ENCODE measurements at places on chromosomes 5 and 9.

GRCh38 chr9:137705906-137706305, 87.1 kb downstream of the EHMT1 start:
- DNase-seq = no peak

DNA sequence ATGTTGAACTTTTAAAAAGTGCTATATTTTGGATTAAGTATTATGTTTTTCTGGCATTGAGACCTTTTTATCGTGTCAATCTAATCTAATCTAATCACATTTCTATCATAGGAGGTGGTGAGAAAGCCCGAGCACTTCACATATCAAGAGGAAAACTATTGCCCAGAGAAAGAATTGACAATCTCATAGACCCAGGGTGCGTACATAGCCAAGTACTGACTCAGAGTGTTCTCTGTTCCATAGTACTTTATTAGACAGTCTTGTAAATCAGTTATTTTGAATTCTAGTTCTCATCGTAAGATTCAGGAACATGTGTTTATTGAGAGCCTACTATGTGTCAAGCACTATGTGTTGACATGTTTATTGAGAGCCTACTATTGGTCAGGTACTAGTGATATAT, 9.0 kb downstream of the MCCC2 start:
- DNase-seq = no peak

GRCh38 chr9:3224931-3225330, 300.9 kb downstream of the RFX3 start:
- DNase-seq = no peak

DNA sequence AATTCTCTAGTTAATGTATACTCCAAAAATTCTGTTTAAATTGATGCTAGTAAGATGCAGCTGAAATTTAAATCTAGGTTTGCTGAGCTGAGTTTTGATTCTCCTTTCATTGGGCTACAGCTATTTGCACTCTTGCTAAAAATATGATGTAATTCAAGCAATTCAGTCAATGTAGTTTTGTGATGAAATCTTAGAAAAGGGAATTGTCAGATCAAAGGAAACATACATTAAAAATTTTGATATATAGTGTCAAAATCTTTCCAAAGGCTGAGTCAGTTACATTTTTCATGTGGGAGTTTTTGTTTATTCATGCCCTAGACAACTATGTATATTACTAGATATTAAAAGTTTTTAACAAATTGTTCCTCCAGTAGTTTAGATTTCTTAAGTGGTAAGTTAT, 334.9 kb upstream of the DAB2 start:
- no peak for DNase-seq

- no peak for DNase-seq
Observed at GRCh38 chr5:57613741-57614140, 131.1 kb upstream of the ACTBL2 start.

- peak; percentile 92 for DNase-seq
Observed at GRCh38 chr5:9547122-9547947, 1.5 kb upstream of the SEMA5A start.

- DNase-seq = peak; percentile 28
Observed at GRCh38 chr5:42005561-42006153, 80.6 kb downstream of the FBXO4 start.

DNA sequence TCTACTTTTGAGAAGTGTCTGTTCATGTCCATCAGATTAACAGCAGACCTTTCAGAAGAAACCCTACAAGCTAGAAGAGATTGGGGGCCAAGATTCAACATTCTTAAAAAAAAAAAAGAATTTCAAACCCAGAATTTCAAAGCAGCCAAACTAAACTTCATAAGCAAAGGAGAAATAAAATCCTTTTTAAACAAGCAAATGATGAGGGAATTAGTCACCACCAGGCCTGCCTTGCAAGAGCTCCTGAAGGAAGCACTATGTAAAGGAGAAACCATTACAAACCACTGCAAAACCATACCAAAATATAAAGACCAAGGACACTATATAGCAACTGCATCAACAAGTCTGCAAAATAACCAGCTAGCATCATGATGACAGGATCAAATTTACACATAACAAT, 124.6 kb upstream of the PDE4D start:
- DNase-seq = peak; percentile 47

DNA sequence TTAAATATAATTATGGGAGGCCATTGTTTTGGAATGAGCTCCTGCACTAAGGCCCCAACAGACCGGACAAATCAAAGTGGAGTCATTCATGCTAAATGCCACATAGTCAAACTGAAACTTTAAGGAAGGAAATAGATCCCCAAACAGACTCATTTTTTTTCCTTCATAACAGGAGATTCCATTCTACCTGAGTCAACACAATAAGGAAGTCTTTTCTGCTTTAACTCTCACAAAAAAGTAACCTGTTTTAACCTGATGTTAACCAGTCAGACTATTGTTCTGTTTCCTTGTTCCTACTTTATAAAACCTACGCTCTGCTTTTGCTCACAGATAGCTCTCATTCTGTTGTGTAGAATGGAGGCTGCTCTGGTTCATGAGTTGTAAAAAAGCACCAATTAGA, 234.9 kb downstream of the YTHDC2 start:
- DNase-seq = no peak

- DNase-seq = no peak
Observed at GRCh38 chr9:2524601-2525000, 97.0 kb upstream of the VLDLR start.

GRCh38 chr5:154194345-154195329, 4.1 kb downstream of the GALNT10 start:
- DNase-seq = peak; percentile 85

- no peak for DNase-seq
Observed at GRCh38 chr9:95551406-95551805, 34.6 kb upstream of the PTCH1 start.

DNA sequence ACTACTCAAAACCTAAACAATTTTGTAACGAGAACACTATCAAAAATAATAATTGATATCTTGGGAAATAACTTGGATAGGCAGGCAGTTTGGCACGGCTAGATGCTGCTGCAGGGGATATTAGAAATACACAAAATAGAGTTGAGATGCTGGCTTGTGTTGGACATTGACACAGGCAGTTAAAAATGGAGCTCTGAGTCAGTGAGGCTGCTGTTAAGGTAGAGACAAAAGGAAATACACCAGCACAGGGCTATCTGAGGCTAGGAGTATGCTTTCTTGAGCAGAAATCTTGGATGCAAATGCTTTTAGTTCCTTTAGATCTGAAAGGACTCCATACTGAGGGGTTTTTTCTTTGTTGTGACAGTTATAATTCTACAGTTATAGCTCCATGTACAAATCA, 16.6 kb downstream of the TENT2 start:
- DNase-seq = no peak

- DNase-seq = no peak
Observed at GRCh38 chr9:133253268-133253667, 21.7 kb downstream of the ABO start.

GRCh38 chr9:120362446-120362845, 217.5 kb downstream of the CDK5RAP2 start:
- peak; percentile 39 for DNase-seq

- peak; percentile 71 for DNase-seq
Observed at GRCh38 chr5:149419859-149420544, 40.9 kb upstream of the IL17B start.

DNA sequence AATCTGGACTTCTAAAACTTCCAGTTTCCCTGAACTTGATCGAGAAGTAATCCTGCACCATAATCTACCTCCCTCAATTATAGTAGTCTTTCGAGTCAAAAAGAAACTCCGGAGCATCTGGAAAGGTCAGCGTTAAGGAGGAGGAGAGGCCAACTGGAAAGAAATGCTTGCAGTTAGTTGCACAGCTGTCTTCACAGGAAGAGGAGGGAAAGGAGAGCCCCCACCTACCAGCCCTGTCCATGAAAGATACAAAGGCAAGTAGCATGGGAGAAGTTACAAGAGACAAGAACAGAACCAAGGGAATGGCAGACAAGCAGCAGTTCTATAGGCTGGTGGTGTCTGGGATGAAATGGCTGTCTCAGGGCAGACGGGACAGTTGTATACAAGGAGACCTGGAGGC, 170.6 kb downstream of the RAB3C start:
- no peak for DNase-seq

DNA sequence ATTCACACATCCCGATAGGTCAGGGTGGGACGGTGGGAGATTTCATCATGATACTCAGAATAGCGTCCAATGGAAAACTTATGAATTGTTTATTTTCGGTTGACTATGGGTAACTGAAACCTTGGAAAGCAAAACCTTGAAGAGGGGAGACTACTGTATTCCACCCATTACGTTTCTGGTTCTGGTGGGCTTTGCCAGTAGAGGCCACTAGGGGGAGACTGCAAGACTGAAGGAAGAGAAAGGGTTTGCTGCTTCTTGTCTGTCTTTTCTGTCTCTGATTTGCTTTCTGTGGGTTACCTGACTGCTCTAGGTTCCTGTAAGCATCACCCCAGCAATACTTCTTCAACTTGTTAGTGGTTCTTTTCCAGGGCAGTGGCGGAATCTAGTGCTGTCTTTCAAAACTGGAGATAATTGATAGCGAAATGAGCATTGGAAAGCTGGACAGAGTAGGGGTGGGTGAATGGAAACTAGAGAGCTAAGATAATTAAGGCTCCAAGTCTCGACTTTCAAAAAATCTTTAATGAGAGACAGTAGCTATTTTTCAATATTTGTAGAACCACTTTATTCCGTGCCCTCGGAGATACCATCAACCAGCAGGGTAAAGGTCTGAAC, 27.0 kb downstream of the GRIN3A start:
- peak; percentile 17 for DNase-seq

GRCh38 chr9:12784461-12785259, 9.8 kb downstream of the LURAP1L start:
- peak; percentile 91 for DNase-seq

DNA sequence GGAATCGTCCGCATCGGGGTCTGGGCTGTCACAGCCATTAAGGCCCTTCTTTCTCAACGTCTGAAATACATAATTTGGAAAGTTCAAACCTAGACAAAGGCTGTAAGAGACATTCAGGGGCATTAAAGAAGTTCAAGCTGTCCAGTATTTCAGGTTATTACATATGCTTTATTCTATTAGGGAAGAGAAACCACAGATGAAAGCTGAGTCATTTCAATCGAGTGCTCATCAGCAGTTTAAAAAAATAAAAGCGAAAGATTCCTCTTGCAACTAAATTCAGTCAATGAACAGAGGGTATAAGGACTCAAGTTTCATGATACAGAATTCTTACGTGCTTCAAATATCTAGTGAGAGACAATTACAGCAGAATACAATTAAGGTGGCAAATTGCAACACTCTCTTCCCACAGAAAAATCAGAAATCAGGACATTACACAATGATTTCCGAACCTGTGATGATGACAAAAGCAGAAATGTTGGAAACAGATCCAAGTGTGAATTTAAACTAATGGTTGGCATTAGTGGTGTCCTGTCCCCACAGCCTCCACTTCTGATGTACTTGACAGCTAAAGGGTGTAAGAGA, 121.6 kb downstream of the MEF2C start:
- peak; percentile 22 for DNase-seq

GRCh38 chr5:134468921-134469400, 56.5 kb upstream of the JADE2 start:
- no peak for DNase-seq

GRCh38 chr5:140303966-140304365, 1.1 kb upstream of the PFDN1 start:
- DNase-seq = no peak

- DNase-seq = no peak
Observed at GRCh38 chr5:179163236-179164155, 103.3 kb downstream of the ZNF354C start.

DNA sequence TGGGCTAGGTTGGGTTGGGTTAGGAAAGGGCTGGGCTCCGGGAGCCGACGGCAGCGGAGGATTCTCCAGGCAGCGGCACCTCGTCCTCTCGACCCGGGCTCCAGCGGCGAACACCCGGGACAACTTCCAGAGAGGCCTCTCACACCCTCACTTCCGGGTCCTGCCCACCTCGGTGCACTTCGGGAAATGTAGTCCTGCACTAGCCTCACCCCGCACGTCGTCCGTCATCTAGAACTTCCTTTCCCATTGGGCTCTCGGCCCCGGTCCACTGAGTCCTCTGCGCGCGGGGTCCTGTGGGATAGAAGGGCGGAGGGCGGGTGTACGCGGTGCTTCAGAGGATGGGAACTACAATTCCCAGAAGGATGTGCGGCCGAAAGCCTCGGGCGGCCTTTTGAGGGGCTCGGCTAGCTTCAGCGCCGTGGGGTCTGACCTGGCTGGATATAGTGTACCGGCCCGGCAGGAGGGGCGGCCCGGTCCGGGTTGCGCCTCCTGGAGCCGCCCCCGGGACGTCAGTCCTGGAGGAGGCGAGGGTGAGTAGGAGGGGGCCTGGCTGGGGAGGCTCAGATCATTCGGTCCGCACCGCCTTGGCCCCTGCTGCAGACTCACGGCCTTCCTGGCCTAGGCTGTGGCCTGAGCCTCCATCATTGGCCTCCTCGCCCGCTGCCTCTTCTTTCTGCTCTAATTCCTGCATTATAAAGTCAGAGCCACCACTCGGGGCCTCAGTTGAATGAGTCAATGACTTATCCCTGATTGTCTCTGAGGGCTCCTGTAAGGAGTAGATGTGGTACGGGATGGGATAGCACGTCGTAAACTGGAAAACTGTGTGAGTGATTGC, at the start of the genes ERP44 and INVS:
Gene ERP44 (minus strand): TSS at position 114 of the 835 bp plus-strand sequence. CDS start 160 bp downstream, outside the sequence.
Gene INVS (plus strand): TSS at position 357 of the 835 bp plus-strand sequence. CDS start 5,279 bp downstream, outside the sequence.
- peak; percentile 99 for DNase-seq

- DNase-seq = no peak
Observed at GRCh38 chr9:22050924-22051323, 41.8 kb upstream of the CDKN2B start.

GRCh38 chr5:178492278-178492677, 97.9 kb downstream of the COL23A1 start:
- DNase-seq = no peak

DNA sequence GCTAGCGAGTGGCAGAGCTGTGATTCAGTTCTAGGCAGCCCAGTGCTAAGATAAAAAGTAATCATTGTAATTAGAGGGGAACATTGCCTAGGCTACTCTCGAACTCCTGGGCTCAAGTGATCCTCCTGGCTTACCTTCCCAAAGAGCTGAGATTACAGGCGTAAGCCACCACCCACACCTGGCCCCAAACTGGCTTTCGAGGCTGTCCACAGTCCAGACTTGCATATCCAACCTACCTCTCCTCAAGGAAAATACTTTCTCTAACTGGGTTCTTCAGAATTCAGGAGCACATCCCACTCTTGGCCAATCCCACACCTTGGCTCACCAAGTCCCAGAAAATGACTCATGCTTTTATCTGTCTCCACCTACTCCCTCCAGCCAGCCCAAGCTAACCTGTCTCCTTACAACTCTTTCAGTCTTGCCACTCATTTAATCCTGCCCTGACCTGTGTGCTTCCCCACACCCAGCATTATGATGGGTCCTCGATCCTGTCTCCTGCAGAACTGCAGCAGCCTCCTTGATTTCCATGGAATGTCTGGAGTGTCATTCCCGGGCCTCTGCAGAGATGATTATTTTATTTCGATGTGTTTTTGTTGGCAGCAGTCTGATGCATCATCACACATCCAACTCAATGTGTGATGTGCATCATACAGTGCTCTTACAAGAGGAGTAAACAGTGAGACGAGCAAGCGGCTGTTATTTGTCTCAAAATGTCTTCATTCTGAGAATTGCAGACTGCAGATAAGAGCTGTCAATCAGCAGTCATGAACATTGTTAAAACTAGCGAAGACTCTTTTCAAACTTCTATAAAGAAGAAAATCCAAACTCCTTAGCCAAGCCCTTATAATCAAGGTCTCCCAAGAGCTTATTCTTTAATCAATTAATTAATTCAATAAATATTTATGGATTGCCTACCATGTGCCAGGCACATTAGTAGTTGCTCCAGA, 167.3 kb downstream of the SEC61B start:
- DNase-seq = peak; percentile 76

- peak; percentile 54 for DNase-seq
Observed at GRCh38 chr5:136802383-136802782, 437.0 kb upstream of the TRPC7 start.

All from EH (cell line).